ENCODE measurements at places on chromosomes 3 and 15. TPM values are rescaled to one million over a fixed set of nuclear protein-coding genes. Genes with fewer than 3 reads are reported as not detected.

GRCh38 chr3:197593046-197593380 is 37.2 kb upstream of the BDH1 start:
- DNase-seq = no peak
- H3K36me3 ChIP-seq = no peaks in the 10 kb centered on the region
- H3K27ac ChIP-seq = no peak overlapping the region
- H3K4me3 ChIP-seq = no peak overlapping the region
- H3K4me1 ChIP-seq = no peaks in the 10 kb centered on the region

GRCh38 chr15:77819048-77819850 is 186.5 kb upstream of the LINGO1 start:
- no peaks in the 10 kb centered on the region for H3K36me3 ChIP-seq
- H3K27me3 ChIP-seq = peaks cover 44% of the 10 kb centered on the region
- H3K4me1 ChIP-seq = peaks cover 3% of the 10 kb centered on the region
- no peak overlapping the region for H3K27ac ChIP-seq
- peak overlapping the region; percentile 65 for H3K4me3 ChIP-seq

- no peaks in the 10 kb centered on the region for H3K36me3 ChIP-seq
- no peaks in the 10 kb centered on the region for H3K4me1 ChIP-seq
- H3K4me3 ChIP-seq = no peak overlapping the region
- no peak for DNase-seq
These were observed 63.8 kb upstream of the TBC1D5 start for GRCh38 chr3:17806201-17806600.

GRCh38 chr15:99478977-99479376 is 86.8 kb upstream of the MEF2A start:
- H3K36me3 ChIP-seq = no peaks in the 10 kb centered on the region
- H3K27ac ChIP-seq = no peak overlapping the region
- H3K27me3 ChIP-seq = no peaks in the 10 kb centered on the region
- no peak for DNase-seq

GRCh38 chr15:70284438-70285214 is 186.9 kb upstream of the TLE3 start:
- H3K36me3 ChIP-seq = no peaks in the 10 kb centered on the region
- peaks cover 11% of the 10 kb centered on the region for H3K4me1 ChIP-seq
- H3K27me3 ChIP-seq = no peaks in the 10 kb centered on the region

DNA sequence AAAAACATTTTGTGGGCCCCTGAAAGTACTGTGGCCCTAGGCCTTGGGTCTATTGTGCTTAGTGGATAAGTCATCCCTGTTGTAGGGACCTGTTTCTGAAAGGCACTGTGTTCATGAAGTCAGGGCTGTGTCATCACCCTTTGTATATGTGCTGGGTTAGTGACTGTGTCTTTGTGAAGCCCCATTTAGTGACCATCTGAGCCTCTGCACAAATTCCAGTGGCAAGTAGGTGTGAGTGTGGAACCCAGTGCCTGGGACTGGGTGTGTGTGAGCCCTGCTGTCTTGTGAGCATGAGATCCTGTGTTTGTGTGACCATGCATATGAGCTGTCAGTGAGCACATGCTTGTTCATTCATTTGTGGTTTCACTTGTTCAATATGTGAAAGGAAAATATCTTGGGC is 1.2 kb upstream of the HYAL1 start:
- H3K27ac ChIP-seq = no peak overlapping the region
- no peaks in the 10 kb centered on the region for H3K36me3 ChIP-seq
- peaks cover 19% of the 10 kb centered on the region for H3K4me1 ChIP-seq
- no peaks in the 10 kb centered on the region for H3K27me3 ChIP-seq

GRCh38 chr3:11370191-11370590 is 98.0 kb downstream of the ATG7 start:
- H3K27ac ChIP-seq = no peak overlapping the region
- DNase-seq = no peak
- no peak overlapping the region for H3K4me3 ChIP-seq
- H3K36me3 ChIP-seq = no peaks in the 10 kb centered on the region
- peaks cover 8% of the 10 kb centered on the region for H3K4me1 ChIP-seq

GRCh38 chr15:60563539-60564404 is 84.8 kb upstream of the ICE2 start:
- H3K4me1 ChIP-seq = peaks cover 23% of the 10 kb centered on the region
- no peak overlapping the region for H3K27ac ChIP-seq
- H3K4me3 ChIP-seq = no peak overlapping the region
- H3K27me3 ChIP-seq = no peaks in the 10 kb centered on the region
- no peak for DNase-seq

- H3K27me3 ChIP-seq = no peaks in the 10 kb centered on the region
- no peak for DNase-seq
- no peak overlapping the region for H3K4me3 ChIP-seq
- H3K4me1 ChIP-seq = no peaks in the 10 kb centered on the region
- no peak overlapping the region for H3K27ac ChIP-seq
These were observed 209.2 kb downstream of the NSUN3 start for GRCh38 chr3:94272016-94272415.

DNA sequence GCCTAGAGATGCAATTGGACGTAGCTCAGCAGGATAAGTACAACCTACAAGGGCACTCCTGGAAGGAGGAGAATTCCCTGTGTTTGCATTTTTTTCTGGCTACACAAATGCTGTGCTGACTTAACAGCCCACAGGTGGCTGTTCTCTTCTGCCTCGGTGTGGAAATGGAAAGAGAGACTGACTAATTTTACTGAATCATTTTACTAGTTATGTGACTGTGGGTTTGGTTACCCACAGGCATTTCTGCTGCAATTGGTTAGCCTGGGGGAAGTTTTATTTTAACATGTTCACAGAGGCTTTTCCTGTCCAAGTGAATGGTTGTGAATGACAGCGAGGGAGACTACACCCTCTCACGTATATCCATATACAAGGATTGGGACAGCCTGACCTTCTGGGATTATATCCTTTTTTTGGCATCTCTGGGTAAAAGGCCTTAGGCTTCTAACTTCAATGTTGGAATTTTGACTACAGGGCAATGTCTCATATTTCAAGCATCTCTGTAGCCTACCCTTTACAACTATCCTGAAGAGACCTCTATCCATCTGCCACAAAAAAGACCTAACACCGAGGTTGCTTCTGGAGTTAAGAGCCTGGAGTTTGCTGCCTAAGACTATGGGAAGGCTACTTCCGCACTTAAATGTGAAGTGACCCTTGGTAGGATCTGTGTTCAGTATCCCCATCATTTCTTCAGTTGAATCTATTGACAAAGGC is 67.2 kb upstream of the TP63 start:
- no peaks in the 10 kb centered on the region for H3K27me3 ChIP-seq
- no peaks in the 10 kb centered on the region for H3K4me1 ChIP-seq
- no peak overlapping the region for H3K4me3 ChIP-seq
- H3K27ac ChIP-seq = 0 out of 2 replicates have a peak overlapping the region, but pooled peaks have one; percentile 39

DNA sequence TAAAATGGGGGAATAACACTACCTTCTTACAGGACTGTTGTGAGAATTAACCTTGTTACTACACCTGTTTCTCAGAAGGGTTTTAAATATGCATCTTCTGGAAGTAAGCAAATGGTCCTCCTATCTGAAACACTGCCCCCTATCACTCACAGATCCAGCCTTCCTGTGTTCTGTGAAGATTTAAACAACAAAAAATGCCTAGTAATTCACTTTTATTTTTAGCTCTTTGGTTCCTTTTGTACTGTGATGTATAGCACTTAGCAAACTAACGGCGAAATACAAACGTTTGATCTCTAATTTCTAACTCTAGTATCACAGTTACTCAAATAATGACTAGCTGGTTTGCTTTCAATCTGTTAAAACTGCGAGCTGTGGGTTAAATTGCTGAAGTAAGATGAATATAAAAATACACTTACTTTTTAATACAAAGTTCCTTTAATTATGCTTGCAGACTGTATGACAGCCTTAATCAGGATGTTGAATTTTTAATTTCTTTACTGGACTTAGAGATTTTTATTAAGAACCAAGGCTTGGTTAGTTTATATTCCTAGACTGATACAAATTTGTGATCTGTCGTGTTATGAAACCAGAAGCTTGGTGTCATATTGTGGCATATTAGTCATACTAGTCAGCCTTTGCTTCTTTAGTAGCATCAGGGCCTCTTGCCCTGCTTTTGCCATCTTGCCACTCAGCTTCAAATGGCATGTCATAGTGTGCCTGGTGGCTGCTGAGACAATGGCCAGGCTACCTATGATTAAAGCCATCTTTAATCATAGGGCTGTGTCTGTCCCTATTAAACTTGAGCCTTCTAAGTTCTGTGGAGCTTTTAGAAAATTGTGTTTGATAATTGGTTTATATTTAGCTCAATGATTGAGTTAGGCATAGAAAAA is 9.2 kb downstream of the EIF3J start:
- peak; percentile 52 for DNase-seq
- H3K27ac ChIP-seq = no peak overlapping the region
- H3K4me3 ChIP-seq = no peak overlapping the region
- H3K4me1 ChIP-seq = no peaks in the 10 kb centered on the region
- peaks cover 2% of the 10 kb centered on the region for H3K36me3 ChIP-seq

DNA sequence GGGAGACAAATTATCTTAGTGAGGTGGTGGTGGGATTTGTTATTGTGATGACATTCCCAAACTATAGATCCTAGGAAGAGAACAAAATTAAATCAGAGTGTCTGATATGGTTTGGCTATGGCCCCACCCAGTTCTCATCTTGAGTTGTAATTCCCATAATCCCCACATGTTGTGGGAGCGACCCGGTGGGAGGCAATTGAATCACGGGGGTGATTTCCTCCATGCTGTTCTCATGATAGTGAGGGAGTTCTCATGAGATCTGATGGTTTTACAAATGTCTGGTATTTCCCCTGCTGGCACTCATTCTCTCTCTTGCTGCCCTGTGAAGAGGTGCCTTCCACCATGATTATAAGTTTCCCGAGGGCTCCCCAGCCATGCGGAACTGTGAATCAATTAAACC is 62.0 kb downstream of the RPL22L1 start:
- H3K4me1 ChIP-seq = peaks cover 17% of the 10 kb centered on the region
- no peak overlapping the region for H3K4me3 ChIP-seq
- no peak for DNase-seq
- no peak overlapping the region for H3K27ac ChIP-seq

DNA sequence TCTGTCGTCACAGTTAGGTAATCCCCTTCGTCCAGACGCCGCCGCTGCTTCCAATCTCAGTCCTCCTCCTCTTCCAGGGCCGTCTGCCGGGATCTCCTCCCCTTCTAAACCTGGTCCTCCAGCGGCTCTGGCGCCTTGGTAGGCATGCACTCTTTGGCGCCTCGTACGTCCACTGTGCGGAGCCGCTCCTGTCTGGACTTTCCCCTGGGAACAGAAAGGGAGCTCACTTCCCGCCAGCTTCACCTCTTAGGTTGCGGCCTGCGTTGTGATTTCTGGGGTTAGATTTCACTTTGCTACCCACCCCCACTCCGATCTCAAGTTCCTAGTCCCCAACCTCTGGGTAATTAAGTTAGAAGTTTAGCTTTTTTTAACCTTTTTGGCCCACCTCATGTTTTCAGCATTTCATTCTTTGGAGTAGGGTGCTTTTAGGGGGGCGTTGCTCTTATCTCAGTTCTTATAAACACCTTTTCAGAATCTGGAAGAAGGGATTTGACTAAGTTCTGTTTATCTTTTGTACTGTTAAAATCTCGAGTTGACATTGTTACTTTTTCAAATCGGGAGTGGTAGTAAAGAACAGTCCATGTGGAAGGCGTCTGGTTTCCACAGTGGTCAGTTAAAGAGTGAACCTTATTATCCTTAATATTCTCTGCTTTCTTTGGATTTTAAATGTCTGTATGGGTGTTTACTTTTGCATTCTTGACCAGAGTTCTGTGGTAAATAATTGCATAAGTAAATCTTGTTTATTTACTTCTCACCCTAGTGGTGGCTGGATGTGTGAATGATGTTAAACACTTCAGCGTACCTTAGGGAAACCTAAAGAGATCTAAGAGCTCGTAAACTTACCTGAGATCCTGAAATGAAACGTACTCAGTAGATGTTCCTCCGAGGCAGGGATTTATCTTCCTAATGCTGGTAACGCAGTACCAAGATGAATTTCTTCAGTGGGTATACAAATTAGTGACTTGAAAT is 611 bp downstream of the CTDSPL2 start:
- no peaks in the 10 kb centered on the region for H3K27me3 ChIP-seq
- H3K36me3 ChIP-seq = no peaks in the 10 kb centered on the region
- peak overlapping the region; percentile 99 for H3K27ac ChIP-seq
- H3K4me3 ChIP-seq = peak overlapping the region; percentile 75

- peak overlapping the region; percentile 22 for H3K4me3 ChIP-seq
- H3K27me3 ChIP-seq = no peaks in the 10 kb centered on the region
- 0 out of 2 replicates have a peak, but pooled peaks cover 12% of the 10 kb centered on the region for H3K36me3 ChIP-seq
- peak; percentile 81 for DNase-seq
- H3K27ac ChIP-seq = peak overlapping the region; percentile 40
These were observed 105.0 kb downstream of the KLHL25 start for GRCh38 chr15:85689729-85690128.

DNA sequence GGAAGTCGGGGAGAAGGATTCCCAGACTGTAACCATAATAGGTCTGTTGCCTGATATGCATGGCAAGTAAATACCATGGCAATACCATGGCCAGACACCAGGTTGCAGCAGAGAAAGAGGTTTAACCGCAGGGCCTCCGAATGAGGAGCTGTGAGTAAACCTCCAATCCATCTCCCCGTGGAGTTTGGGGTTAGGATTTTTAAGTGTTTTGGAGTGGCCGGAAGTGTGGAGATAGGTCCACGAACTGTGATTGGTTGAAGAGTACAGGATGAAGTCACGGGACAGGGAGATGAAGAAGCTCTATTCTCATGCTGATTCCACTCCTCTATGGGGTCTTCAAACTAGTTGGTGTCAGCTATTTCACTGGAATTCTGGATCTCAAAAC is 127.9 kb downstream of the ST8SIA2 start:
- no peak overlapping the region for H3K27ac ChIP-seq
- H3K4me1 ChIP-seq = no peaks in the 10 kb centered on the region
- no peaks in the 10 kb centered on the region for H3K36me3 ChIP-seq
- no peaks in the 10 kb centered on the region for H3K27me3 ChIP-seq

- no peak for DNase-seq
- no peaks in the 10 kb centered on the region for H3K4me1 ChIP-seq
- no peak overlapping the region for H3K27ac ChIP-seq
These were observed 55.1 kb upstream of the PLXNA1 start for GRCh38 chr3:126927846-126928245.

DNA sequence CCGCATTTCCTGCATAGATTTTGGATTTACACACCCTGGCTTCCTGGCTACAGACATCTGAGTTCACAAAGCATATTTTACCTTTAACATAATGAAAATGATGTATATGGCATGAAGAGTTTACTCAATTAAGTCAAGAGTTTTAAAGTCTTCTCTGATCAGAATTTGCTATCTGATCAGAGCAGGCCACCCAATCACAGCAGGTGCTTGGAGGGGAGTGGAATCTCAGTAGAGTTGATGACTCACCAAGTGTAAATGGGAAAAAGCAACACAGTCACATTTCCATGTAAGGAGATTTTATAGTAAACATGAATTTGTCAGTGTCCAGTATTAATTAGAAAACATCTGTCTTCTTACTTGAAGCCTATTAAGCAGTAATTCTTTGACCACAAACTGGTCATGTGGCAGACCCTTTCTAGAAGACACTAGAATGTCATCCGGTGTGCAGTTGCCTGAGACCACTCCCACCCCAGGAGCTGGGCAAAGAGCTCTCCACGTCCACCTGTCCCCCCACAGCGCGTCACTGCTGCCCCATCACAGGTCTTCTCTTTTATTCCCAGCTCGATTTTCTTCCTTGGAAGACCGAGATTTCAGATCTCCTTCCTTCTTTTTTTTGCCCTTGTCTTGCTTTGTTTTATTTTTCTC is 10.8 kb downstream of the MESD start:
- H3K27ac ChIP-seq = peak overlapping the region; percentile 57
- H3K27me3 ChIP-seq = no peaks in the 10 kb centered on the region
- peaks cover 4% of the 10 kb centered on the region for H3K4me1 ChIP-seq
- H3K4me3 ChIP-seq = no peak overlapping the region
- DNase-seq = no peak
- H3K36me3 ChIP-seq = peaks cover 12% of the 10 kb centered on the region

GRCh38 chr3:120680193-120680894 is 1.7 kb downstream of the HGD start:
- peaks cover 39% of the 10 kb centered on the region for H3K4me1 ChIP-seq
- H3K27me3 ChIP-seq = no peaks in the 10 kb centered on the region
- peak overlapping the region; percentile 98 for H3K27ac ChIP-seq

Gene AADAC
- not detected for total RNA-seq

Gene WNT5A
- 4.0 TPM for total RNA-seq

Gene STRIT1
- not detected for total RNA-seq

Gene TMIE
- total RNA-seq = 0.16 TPM

All from GM23338 (cell line).